Mammary epithelial cell (primary cell): ENCODE measurements at places on chromosomes 4 and X. TPM values are rescaled to one million over a fixed set of nuclear protein-coding genes. Genes with fewer than 3 reads are reported as not detected.
A peak's percentile ranks its signal among the peaks of the same experiment; 100 is the strongest.

DNA sequence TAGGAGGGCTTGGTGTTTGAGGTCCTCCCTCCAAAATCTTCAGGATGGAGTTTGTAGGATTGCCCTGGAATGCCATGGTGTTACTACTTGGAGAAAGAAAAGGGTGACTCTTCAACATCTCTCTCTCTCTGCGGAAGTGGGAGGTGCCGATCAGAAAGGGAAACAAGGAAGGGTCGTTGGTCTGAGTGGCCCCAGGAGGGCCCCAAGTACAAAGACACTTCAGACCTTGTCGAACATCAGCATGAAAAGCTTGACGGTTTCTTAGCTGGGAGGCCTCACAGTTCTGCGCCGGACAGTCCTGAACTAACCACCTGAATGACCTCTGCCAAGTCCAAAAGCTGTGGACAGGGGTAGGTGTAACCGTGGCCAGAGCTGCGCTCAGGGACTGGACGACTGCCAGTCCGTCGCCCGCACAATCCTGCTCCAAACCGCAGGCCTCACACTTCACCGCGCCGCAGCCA lies 646 bp upstream of the GSX2 start:
- DNase-seq: no peak

- peak; percentile 26 for DNase-seq
Measured at GRCh38 chr4:137674066-137674465, 141.8 kb upstream of the PCDH18 start.

- no peak for DNase-seq
Measured at GRCh38 chrX:46626566-46626965, 53.0 kb downstream of the CHST7 start.

DNA sequence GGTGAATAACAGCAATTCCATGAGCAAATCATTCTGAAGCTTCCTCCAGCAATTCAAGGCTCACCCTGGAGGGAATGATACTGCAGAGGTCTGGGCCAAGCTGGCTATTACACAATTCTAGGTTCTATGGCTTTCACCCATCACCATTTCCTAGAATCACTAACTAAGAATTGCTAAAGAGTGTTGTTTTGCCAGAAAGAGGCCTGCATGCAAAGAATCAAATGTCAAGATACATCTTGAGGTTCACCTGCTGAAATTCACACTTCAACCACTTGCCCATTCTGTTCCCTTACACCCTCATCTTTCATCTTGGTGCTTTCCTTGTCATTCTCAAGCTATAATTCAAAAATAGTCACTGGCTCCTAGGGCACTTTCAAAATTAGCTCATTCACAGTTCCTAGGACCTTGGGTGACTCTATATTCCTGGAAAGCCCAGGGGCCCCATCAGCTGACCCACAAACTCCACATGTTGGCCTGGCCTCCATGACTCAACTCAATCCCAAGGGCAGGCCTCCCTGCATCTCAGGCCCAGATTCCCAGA lies 7.0 kb downstream of the APBB2 start:
- no peak for DNase-seq

The SH2D1A gene
- total RNA-seq: not detected

- DNase-seq: peak; percentile 11
Measured at GRCh38 chrX:50905334-50905733, 5.2 kb upstream of the BMP15 start.

DNA sequence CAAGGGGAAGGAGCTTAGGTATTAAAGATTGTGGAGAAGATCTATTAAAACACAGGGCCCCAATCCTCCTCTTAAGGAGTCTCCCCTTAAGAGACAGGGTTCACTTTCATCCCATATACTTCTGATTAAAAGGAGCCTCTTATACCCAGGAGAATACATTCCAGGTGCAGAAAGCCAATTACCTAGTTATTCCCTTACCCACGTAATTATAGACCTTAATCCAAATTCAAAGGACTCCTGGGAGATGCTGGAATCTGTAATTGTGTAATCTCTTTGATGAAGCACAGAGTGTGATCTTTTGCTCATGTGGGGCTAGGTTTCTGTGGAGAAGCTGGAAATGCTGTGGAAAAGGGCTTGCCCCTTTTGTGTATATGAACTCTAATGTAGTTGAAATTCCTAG lies 1.4 kb upstream of the SEC24B start:
- no peak for DNase-seq
